Right atrium auricular region (tissue), 2 donors: ENCODE measurements at places on chromosomes 5 and 9. TPM values are rescaled to one million over a fixed set of nuclear protein-coding genes. Genes with fewer than 3 reads are reported as not detected.

Gene EDIL3
- 10.8 TPM for total RNA-seq

GRCh38 chr9:109993250-109993978 is 213.4 kb downstream of the PALM2AKAP2 start:
- DNase-seq = no peak
- no peaks in the 10 kb centered on the region for H3K4me1 ChIP-seq
- H3K27me3 ChIP-seq = no peaks in the 10 kb centered on the region
- H3K4me3 ChIP-seq = no peak overlapping the region

DNA sequence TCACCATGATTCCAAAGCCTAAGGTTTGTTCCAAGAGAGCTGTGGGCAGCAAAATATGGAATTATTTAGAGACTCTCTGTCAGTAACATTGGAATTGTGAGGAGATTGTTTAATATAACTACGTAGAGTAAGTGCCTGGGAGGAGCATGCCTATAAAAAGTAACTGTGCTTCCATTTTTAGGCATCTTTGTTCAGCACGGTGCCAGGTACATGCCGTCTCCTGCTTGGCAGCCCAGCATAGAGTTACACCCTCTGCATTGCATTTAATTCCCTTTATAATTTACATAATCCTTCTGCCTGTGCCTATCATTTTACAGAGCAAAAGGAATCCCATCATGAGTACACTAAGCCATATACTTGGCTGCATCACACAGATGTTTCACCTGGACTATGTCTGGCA is 32.1 kb upstream of the ALDH1A1 start:
- no peak overlapping the region for H3K4me3 ChIP-seq
- H3K4me1 ChIP-seq = no peaks in the 10 kb centered on the region
- H3K27ac ChIP-seq = no peak overlapping the region
- H3K27me3 ChIP-seq = no peaks in the 10 kb centered on the region

DNA sequence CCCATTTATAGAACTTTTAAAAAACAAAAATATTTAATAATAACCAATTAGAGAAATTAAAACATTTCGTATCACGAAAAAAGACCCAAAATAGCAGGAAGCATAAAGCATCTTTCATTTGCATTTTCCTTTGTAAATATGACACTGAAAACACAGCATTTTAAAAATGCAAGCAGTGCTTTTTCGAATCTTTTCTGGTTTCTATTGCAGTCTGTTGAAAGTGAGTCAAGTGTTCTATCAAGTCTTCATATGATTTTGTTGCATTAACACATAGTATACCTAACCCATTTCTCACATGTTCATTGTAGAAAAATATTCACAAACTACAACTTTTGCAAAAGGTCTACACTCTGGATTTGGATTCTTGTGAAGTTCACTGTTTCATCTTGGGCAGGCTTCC is 198.8 kb downstream of the SEMA5A start:
- no peak overlapping the region for H3K27ac ChIP-seq
- H3K27me3 ChIP-seq = no peaks in the 10 kb centered on the region
- no peaks in the 10 kb centered on the region for H3K36me3 ChIP-seq

GRCh38 chr5:32151198-32151597 is 22.9 kb downstream of the GOLPH3 start:
- no peaks in the 10 kb centered on the region for H3K36me3 ChIP-seq
- no peak overlapping the region for H3K27ac ChIP-seq
- H3K27me3 ChIP-seq = no peaks in the 10 kb centered on the region
- H3K4me1 ChIP-seq = no peaks in the 10 kb centered on the region

Gene AMBP
- not detected for total RNA-seq

DNA sequence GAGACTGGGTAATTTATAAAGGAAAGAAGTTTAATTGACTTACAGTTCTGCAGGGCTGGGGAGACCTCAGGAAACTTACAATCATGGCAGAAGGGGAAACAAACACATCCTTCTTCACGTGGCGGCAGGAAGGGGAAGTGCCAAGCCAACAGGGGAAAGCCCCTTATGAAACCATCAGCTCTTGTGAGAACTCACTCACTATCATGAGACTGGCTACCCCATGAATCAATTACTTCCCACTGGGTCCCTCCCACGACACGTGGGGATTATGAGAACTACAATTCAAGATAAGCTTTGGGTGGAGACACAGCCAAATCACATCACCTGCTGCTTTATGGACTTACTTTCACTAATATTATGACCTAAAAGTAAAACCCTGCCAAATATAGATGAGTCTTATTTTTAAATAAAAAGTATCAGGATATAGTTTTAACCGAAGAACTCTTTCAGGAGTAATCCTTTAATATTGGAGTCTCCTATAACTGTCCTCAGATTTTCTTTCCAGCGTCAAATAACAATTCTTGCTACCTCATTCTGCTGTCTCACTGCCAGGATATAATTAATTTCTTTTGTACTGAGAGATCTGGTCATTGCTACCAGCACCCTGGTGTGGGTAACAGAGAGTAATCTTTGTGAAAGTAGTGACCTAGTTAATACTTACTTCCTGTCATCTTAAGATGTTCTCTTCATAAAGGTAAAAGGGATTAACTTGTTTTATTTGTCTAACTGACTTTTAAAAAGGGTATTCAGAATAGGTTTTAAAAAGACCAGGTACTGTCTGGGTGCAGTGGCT is 68.6 kb downstream of the NLN start:
- no peaks in the 10 kb centered on the region for H3K36me3 ChIP-seq
- H3K27me3 ChIP-seq = no peaks in the 10 kb centered on the region
- H3K27ac ChIP-seq = no peak overlapping the region
- no peaks in the 10 kb centered on the region for H3K4me1 ChIP-seq
- H3K4me3 ChIP-seq = no peak overlapping the region
- no peak for DNase-seq

DNA sequence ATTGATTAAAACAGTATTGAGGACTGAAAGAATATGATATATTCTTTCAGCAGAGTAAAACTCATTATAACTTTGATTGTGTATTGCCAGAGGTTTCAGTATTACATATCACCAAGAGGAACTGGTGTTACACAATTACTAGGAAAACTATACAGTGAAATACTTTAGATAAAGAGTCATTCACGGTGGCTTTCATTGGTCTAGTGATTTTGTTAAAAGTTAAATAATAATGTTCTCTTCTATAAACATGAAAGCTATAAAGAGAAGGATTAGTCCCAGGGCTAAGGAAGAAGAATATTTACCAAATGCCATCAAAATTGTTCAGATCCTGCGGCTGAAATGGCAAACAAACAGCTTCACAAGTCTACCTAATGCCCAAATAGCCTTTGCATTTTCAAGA is 306.2 kb downstream of the SEMA5A start:
- H3K36me3 ChIP-seq = no peaks in the 10 kb centered on the region
- no peaks in the 10 kb centered on the region for H3K4me1 ChIP-seq
- no peak overlapping the region for H3K27ac ChIP-seq
- no peak for DNase-seq

- no peaks in the 10 kb centered on the region for H3K36me3 ChIP-seq
- DNase-seq = no peak
- H3K4me3 ChIP-seq = no peak overlapping the region
Measured at GRCh38 chr9:13083963-13084528, 195.4 kb downstream of the MPDZ start.

Gene PCDH1
- 22.1 TPM for total RNA-seq

- no peak overlapping the region for H3K27ac ChIP-seq
- DNase-seq = no peak
- H3K4me1 ChIP-seq = no peaks in the 10 kb centered on the region
- no peaks in the 10 kb centered on the region for H3K27me3 ChIP-seq
- no peak overlapping the region for H3K4me3 ChIP-seq
Measured at GRCh38 chr5:37111426-37112382, 137.5 kb downstream of the CPLANE1 start.

Gene PTGR1
- 38.8 TPM for total RNA-seq

Gene IFNA21
- total RNA-seq = not detected

Gene GPX3
- total RNA-seq = 2,222 TPM

DNA sequence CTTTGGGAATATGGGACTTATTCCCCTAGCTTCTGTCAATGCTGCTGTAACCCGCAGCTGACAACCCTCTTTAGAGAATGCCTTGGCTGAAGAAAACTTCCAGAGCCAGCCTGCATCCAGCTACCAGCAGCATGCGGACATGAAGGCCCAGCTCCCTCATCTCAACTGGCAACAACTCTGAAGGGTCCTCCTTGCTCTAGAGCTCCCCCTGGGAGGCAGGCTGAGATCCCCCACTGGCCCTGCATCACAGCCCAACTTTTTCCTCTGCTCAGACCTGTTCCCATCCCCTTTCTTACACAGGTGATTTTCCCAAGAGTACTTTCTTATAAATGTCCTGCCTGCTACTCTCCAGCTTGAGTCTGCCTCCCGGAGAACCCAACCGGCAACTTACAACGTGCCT is 18.7 kb upstream of the WNT8A start:
- no peak overlapping the region for H3K4me3 ChIP-seq
- no peak overlapping the region for H3K27ac ChIP-seq
- no peaks in the 10 kb centered on the region for H3K4me1 ChIP-seq

DNA sequence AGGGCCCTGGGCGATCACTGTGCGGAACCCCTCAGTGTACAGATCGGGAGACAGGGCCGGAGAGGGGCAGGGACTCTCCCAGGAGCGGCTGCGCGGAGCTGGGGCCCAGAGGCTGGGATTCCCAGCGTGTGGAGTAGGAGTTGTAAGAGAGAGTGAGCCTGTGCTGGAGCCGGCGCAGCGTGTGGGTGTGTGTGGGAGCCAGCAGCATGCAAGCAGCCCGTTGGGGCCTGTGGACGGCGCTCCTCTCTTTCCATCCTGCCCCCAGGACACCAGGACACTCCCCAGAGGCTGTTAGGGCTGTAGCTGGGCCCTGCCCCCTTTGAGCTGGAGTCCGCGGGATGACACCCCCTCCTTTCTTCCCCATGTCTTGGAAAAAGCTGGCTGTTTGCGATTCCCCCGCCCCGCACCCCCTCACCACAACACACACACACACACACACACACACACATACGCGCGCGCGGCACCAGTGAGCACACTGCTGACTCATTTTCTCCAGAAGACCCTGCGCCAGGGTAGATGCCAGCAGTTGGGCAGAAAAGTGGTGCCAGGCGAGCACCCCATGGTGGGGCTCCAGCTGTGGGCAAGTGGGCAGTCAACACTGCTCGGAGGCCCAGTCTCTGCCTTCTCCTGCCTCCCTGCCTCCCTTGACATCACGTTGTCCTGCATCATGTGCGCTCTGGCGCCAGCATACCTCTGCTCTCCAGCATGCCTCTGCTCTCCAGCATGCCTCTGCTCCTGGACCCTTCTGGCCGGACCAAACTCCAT is 1.5 kb downstream of the COL27A1 start:
- H3K27me3 ChIP-seq = peaks cover 6% of the 10 kb centered on the region
- DNase-seq = peak; percentile 62

DNA sequence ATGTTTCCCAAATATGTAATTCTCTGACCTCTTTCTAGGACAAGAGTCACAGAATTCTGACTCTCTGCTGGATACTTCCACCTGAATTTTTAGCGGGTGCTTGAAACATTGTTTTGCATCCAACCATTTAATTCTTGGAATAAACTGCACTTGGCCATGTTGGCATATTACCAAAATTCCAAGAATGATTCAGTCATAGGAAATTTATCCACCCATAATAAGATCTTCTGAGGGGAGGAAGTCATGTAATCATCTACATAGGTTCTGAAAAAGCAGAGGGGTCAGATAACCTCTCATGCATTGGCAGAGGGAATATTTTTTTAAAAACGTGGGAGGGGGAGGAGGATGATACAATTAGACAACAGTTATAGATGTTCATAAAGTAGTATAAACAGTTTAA is 156.9 kb downstream of the PAM start:
- peaks cover 19% of the 10 kb centered on the region for H3K36me3 ChIP-seq
- H3K4me3 ChIP-seq = no peak overlapping the region
- DNase-seq = no peak
- no peak overlapping the region for H3K27ac ChIP-seq
- H3K4me1 ChIP-seq = no peaks in the 10 kb centered on the region

DNA sequence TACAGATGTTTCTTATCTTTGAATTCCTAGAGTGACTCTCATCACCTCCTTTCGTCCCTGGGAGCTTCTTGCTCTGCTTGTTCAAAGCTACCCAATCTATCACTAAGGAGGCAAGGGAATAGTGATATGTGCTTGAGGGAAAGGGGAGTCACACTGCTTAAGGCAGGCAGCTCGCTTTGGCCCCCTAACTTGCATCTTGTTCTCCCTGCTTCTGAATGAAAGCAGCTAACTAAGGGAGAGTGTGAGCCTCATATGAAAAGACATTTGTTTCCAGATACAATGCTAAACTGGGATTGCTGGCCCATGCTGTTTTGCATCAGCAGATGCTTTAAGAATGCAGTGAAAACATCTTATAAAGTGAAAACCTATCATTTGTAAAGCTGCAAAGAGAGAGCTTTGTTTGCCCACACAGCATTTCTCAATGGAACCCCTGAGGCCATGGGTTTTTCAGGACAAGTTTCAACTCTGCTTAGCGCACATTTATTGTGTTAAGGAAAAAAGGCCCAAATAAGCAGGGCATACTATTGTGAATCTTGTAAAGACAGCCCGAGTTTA is 367.9 kb upstream of the ADAMTSL1 start:
- H3K4me3 ChIP-seq = no peak overlapping the region
- no peak overlapping the region for H3K27ac ChIP-seq
- DNase-seq = no peak
- H3K36me3 ChIP-seq = no peaks in the 10 kb centered on the region
- H3K27me3 ChIP-seq = no peaks in the 10 kb centered on the region
